Osteoblast (primary cell): ENCODE measurements at places on chromosomes 11 and 22. TPM values are rescaled to one million over a fixed set of nuclear protein-coding genes. Genes with fewer than 3 reads are reported as not detected.

The CHST1 gene
- total RNA-seq: 1.1 and 1.5 TPM in 2 replicates

The FAM180B gene
- not detected in 2 replicates for total RNA-seq

The LRRC56 gene
- 0.88 and 1.1 TPM in 2 replicates for total RNA-seq

The SEPTIN5 gene
- 11.2 and 14.5 TPM in 2 replicates for total RNA-seq

The ZNF408 gene
- 16.2 and 16.3 TPM in 2 replicates for total RNA-seq

The HSPB2 gene
- total RNA-seq: 2.1 and 2.2 TPM in 2 replicates

The UBXN1 gene
- total RNA-seq: 98.1 and 107 TPM in 2 replicates

The NEFH gene
- under 0.01 and 0.36 TPM in 2 replicates for total RNA-seq

The NXPE1 gene
- total RNA-seq: not detected in 2 replicates

The LRRC55 gene
- total RNA-seq: not detected in 2 replicates

The SAA4 gene
- total RNA-seq: not detected in 2 replicates

The LRRC32 gene
- 37.6 and 41.3 TPM in 2 replicates for total RNA-seq

The NRIP3 gene
- 6.2 and 6.8 TPM in 2 replicates for total RNA-seq

The TUBA8 gene
- total RNA-seq: 0.29 and 0.36 TPM in 2 replicates

The SRPRA gene
- 94.6 and 99.5 TPM in 2 replicates for total RNA-seq

The HNRNPUL2 gene
- total RNA-seq: 13.0 and 18.8 TPM in 2 replicates

The CEP126 gene
- total RNA-seq: 3.6 and 4.1 TPM in 2 replicates

The VWA5A gene
- total RNA-seq: 12.3 and 17.4 TPM in 2 replicates
